ENCODE measurements at places on chromosomes 6 and 20. TPM values are rescaled to one million over a fixed set of nuclear protein-coding genes. Genes with fewer than 3 reads are reported as not detected.

The OR2H2 gene
- not detected for total RNA-seq

The MDFI gene
- 150 TPM for total RNA-seq

The MED23 gene
- 16.0 TPM for total RNA-seq

The C6orf15 gene
- total RNA-seq, result 0.68 TPM

The CNR1 gene
- total RNA-seq, result not detected

The LPIN3 gene
- total RNA-seq, result 16.9 TPM

All from foreskin keratinocyte (primary cell).